T-helper 17 cell (primary cell): ENCODE measurements at places on chromosomes 13 and 19. TPM values are rescaled to one million over a fixed set of nuclear protein-coding genes. Genes with fewer than 3 reads are reported as not detected.

DNA sequence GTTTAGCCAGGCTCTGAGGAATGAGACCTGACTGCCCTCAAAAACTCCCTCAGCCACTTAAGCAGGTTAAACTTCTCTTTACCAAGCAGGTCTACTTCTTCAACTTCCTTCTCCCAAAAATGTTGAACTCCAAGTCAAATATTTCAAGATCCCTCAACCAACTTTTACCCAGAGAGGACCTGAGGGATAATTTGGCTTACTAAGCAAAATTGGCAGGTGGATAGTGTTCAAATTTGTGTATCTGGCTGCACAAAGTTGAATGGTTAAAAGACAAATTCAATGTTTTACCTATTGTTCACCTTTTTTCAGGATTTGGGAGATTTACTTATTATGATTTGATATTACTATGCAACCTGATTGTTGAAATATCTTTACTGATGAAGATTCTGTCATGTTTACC is 293.0 kb upstream of the SOX21 start:
- DNase-seq = no peak
- peaks cover 46% of the 10 kb centered on the region for H3K27me3 ChIP-seq
- no peak overlapping the region for H3K27ac ChIP-seq
- H3K4me1 ChIP-seq = peaks cover 2% of the 10 kb centered on the region
- peaks cover 2% of the 10 kb centered on the region for H3K36me3 ChIP-seq

- peak overlapping the region; percentile 95 for H3K27ac ChIP-seq
- H3K4me3 ChIP-seq = no peak overlapping the region
- H3K4me1 ChIP-seq = peaks cover 59% of the 10 kb centered on the region
- DNase-seq = no peak
Observed at GRCh38 chr13:99055735-99056134, 77.9 kb upstream of the DOCK9 start.

- H3K4me1 ChIP-seq = peaks cover under 1% of the 10 kb centered on the region
- peaks cover 53% of the 10 kb centered on the region for H3K27me3 ChIP-seq
- no peak for DNase-seq
- peaks cover under 1% of the 10 kb centered on the region for H3K36me3 ChIP-seq
- no peak overlapping the region for H3K27ac ChIP-seq
Observed at GRCh38 chr13:27933118-27933517, 13.3 kb downstream of the PDX1 start.

GRCh38 chr13:40187324-40187795 is 479.1 kb downstream of the FOXO1 start:
- peak overlapping the region; percentile 88 for H3K4me3 ChIP-seq
- H3K36me3 ChIP-seq = no peaks in the 10 kb centered on the region
- peaks cover 69% of the 10 kb centered on the region for H3K4me1 ChIP-seq
- peak; percentile 37 for DNase-seq

- H3K27ac ChIP-seq = peak overlapping the region; percentile 37
- no peaks in the 10 kb centered on the region for H3K27me3 ChIP-seq
- peaks cover 2% of the 10 kb centered on the region for H3K36me3 ChIP-seq
- H3K4me3 ChIP-seq = no peak overlapping the region
Observed at GRCh38 chr19:47099576-47100050, 14.0 kb downstream of the ZC3H4 start.

Gene ZNF77
- total RNA-seq = 2.7 TPM

Gene LYPD5
- 0.45 TPM for total RNA-seq

GRCh38 chr19:55990831-55991230 is 4.3 kb downstream of the NLRP5 start:
- DNase-seq = no peak
- H3K27ac ChIP-seq = no peak overlapping the region
- H3K36me3 ChIP-seq = no peaks in the 10 kb centered on the region
- no peak overlapping the region for H3K4me3 ChIP-seq

DNA sequence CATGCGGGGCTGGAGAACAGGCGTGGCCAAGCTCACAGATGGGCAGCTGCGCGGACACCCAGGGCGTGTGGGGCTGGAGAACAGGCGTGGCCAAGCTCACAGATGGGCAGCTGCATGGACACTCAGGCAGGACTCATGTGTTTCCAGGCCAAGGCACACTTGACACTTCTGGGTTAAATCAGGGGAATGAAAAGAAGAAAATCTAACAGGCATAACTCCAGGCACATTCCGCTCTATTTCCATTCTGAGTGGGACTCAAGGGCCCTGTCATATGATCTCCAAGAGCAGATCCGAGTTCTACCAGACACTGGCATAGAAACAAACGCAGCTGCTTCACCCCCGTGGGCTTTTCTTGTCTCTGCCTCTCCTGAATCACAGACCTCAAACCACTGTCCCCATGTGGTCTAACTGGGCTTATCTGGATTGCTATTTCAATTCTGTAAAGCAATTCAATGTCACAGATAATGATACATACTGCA is 17.4 kb upstream of the C13orf46 start:
- peaks cover 11% of the 10 kb centered on the region for H3K4me1 ChIP-seq
- H3K36me3 ChIP-seq = peaks cover 17% of the 10 kb centered on the region
- no peaks in the 10 kb centered on the region for H3K27me3 ChIP-seq

GRCh38 chr13:45219123-45219891 is 18.5 kb upstream of the KCTD4 start:
- H3K27ac ChIP-seq = no peak overlapping the region
- peaks cover 7% of the 10 kb centered on the region for H3K36me3 ChIP-seq
- peaks cover 12% of the 10 kb centered on the region for H3K4me1 ChIP-seq
- no peak for DNase-seq
- H3K4me3 ChIP-seq = no peak overlapping the region
